Activated CD8-positive, alpha-beta memory T cell treated with anti-CD3 and anti-CD28 coated beads for 48 hours (primary cell): ENCODE measurements at places on chromosomes 12 and 14.

DNA sequence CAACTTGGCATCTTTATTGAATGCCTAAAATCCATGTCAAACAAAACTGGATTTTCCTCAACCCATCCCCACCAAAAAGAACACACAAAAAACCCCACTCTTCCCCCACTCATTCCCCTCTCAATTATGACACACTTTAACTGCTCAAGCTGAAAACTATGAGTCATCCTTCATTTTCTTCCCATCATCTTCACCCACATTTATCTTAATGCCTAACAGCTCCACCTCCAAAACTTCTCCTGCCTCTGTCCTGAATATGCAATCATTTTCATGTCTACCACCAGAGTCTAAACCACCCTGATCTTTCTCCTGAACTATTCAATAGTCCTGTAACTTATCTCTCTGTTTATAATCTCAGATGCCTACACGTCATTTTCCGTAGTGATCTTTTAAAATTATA is 239.7 kb downstream of the BCAT1 start:
- no peak for DNase-seq

DNA sequence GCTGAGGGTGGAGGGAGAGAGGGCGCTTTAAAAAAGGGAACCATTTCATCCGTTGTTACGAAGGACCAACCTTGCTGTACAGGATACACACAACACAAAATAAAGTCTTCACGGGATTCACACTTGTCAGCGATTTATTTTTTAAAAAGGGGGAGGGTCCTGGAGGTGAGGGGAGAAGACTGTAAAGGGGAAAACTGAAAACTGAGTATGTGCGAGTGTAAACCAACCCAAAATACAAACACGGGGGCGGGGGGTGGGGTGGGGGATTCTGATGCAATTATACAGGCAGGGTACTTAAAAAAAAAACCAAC is 499 bp upstream of the PRKAG1 start:
- DNase-seq: no peak

DNA sequence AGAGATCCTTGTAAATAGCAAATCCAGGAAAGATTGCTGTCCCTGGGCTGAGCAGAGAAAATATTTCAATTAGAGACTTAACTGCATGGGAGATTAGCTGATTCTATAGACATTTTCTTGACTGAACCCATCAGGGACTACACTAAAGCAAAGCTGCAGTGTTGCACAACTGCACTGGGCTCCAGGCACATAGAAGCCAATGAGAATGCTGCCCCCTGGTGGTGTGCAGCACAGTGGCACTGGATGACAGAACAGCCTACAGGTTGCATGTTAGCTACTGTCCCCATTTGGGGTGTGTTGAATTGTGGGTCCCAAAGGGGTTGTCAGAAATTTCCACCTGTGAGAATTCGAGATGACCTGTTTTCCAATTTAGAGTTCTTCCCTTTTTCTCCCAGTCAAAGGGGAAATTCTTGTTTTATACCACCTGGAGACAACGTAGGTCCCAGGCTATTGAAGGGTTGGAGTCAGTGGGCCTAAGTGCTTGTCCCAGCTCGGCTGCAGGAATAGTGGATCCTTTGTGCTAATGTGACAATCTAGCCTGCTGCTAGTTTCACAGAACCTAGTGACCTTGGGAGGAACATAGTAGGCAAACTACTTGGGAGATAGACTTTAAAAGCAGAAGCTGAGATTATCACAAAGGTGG is 114.7 kb downstream of the SLC8A3 start:
- peak; percentile 12 for DNase-seq

DNA sequence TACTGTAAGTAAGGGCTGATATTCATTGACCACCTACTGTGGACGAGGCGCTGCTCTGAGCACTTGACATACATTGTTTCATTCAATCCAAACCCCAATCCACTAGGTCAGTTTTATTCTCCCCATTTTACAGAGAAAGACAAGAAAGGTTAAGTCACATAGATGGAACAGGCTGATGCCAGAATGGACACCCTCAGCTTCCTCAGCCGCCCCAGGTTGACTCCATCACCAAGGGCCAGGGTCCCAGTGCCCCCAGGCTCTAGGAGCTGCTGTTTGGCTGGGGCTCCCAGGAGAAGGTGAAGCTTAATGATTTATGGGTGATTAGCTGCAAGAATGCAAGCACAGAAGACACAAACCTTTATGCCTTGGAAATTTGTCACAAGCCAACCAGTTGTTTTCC is 671 bp upstream of the AQP2 start:
- no peak for DNase-seq

GRCh38 chr12:80567401-80567800 is 123.4 kb downstream of the PTPRQ start:
- no peak for DNase-seq

- DNase-seq: no peak
Measured at GRCh38 chr12:23751641-23752040, 197.8 kb downstream of the SOX5 start.

- DNase-seq: no peak
Measured at GRCh38 chr12:112190231-112191025, 65.1 kb downstream of the TRAFD1 start.
